ENCODE measurements at places on chromosomes 11 and 22.
A peak's percentile ranks its signal among the peaks of the same experiment; 100 is the strongest.

DNA sequence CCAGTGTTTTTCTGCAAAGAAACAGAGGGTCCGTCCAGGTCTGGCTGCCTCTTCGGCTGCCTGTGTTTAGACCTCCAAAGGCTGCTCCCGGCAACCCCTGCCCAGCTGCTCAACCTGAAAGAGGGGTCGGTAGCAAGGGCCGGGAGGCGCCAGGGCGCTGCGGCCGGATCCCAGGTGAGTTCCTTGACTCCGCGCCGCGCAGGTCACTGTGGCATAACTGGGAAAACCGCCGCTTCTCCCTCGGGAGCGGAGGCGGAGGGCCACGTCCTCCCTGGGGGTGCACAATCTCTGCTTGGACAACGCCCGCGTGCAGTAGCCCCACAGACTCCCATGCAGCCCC lies 1.0 kb upstream of the BRSK2 start:
- peak; percentile 33 for DNase-seq

DNA sequence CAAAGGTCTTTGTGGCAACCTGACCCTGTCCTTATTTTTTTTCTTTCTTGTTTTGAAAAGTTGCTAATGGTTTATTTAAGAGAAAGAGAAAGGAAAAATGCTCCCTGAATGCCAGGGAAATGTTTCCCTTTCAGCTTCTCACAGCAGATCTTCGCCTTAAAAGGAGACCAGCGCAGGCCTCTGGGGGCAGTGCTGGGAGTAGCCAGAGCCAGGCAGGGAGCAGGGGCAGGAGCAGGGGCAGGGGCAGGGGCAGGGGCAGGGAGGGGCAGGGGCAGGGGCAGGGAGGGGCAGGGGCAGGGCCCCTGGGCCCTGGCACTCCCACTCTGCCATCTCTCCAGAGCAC lies 5.1 kb downstream of the MOB2 start:
- no peak for DNase-seq

DNA sequence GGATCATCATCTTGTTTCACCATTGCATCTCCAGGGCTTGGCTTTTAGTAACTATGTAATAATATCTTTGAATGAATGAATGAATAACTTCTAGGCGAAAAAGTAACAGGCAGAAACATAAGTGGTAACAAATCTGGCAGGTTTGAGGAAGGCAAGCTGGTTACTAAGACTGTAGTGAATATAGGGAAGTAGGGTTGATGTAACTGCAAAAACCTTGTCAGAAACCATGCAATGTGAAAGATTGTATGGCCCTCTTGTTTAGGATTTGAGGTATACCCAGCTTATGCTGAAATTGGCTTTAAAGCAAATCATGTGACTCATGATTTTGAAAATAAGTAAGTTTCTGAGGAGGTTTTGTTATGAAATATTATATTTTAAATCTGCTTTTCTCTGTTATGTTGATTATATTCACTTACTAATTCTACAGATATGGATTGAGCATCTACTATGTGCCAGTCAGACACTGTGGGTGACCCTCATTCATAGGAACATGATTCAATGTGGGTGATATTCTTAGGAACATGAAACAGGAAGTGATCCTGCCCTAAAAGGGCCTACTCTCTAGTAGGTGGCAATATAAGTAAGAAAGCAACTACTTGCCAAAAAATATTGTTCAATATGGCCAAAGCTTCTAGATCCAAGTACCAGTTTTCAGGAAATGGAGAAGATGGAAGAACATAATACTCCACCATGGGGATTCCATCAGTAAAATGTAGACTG lies 115.5 kb upstream of the CCDC90B start:
- no peak for DNase-seq

DNA sequence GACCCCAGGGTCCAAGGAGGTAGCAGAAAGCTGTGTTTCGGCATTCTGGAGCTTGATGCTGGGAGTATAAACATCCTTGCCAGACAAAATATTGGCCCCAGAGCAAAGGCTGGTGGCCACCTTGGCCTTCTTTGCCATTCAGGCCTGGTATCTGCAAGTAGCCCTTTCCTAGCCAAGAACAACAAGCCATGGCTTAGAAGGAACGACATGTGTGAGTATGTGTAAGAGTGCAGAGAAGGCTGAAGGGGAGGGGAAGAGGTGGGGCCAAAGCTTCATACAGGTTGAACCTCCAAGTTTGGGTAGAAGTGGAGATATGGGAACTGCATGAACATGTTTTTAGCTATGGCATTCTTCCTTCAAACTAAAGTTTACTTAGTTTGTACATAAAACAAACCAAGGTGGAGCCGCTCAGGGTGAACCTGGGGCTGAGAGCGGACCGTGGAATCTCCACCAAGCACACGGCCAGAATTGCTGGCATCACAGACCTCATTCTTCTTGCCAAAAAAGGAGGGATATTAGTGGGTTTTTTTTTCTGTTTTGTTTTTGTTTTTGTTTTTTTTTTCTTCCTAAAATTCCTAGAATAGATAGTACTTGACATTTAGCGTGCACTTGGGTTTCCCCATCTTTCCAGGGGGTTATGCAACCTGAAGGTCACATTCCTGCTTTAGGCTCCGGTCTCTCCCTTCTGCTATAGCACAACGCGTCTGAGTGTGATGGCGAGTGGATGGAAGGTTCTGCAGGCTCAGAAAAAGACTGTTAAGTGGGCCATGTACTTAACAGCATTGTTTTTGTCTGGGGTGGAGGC lies 70.9 kb downstream of the ADAMTS15 start:
- DNase-seq = no peak

DNA sequence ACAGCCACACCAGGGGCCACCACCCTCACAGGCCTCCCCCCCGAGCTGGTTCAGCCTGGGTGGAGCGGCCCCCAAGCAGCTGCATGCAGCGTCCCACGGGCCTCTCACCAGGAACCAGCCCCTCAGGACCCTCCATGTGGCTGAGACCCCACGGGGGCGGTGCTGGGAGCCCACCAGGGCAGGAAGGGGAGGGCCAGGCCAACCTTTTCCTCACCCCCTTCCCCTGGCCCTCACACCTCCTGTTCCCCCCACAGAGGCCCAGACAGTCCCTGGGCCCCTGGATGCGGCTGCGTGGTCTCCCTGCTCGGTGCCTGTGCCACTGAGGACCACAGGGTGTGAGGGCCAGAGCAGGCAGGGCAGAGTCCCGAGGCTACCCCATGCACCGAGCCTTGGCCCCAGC lies 46.5 kb downstream of the MOB2 start:
- DNase-seq = no peak

- no peak for DNase-seq
Measured at GRCh38 chr11:65151331-65151899, 17.1 kb upstream of the SYVN1 start.

DNA sequence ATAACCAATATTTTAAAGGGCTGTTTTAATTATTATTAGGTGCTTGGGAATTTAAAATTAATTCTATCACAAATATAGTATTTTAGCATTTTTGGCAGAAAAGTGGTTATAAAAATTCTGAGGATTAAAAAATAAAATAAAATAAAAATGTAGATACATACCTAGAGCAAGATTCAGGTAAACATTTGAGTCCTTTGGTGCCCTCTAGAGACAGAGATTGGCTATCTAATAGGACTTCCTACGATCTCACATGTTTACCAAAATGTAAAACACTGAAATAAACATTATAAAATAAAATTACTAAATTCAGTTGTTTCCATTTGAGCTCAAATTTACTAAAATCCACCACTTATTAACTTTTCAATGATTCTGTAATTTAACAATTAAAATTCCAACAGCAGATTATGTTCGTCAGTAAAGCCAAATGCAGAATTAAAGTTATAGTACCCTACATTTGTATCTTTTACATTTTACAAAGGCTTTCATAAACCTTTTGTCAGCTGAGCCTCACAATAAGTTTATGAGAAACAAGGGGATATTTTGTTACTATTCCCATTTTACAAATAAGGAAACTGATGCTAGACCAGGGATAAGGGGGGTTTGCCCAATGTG lies 27.7 kb downstream of the SLC36A4 start:
- no peak for DNase-seq

Measured in right kidney (tissue), 9 donors.